GM12878 (cell line): ENCODE measurements at places on chromosomes 3 and 15. TPM values are rescaled to one million over a fixed set of nuclear protein-coding genes. Genes with fewer than 3 reads are reported as not detected.

DNA sequence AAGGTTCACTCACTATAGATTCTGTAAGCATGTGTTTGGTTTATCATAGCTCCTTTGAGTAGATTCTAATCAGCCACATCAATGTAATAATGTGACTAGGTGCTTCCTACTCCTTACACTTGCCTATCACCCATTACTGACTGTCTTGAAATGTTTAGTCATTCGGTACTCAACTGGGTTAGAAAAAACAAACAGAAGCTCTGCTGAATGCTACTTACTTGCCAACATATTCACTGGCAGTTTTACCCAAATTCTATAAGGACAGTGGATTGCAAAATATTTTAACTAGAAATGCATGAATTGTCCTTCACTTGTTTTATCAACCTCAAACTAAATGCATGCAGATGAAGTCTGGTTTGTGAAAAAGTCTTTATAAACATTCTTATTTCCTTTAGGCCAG, 352.1 kb upstream of the ALCAM start:
- no peak for DNase-seq

DNA sequence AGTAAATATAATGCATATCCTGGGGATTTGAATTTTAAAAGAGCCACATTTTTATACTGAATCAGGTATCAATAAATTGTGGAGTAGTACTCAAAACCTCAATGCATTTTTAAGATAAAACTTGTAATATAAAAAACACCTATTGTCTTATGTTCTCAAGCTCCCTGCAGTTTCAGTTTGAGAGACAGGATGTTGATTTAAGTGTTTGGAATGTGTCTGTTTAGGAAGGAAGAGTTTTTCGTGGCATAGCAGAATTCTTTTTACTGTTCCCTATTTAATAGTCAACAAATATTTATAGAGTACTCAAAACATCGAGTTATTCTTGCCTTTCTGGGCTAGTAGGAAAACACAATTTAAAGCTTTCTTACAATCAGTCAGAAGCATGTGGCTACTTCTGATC, 146.1 kb upstream of the BCHE start:
- DNase-seq: no peak

DNA sequence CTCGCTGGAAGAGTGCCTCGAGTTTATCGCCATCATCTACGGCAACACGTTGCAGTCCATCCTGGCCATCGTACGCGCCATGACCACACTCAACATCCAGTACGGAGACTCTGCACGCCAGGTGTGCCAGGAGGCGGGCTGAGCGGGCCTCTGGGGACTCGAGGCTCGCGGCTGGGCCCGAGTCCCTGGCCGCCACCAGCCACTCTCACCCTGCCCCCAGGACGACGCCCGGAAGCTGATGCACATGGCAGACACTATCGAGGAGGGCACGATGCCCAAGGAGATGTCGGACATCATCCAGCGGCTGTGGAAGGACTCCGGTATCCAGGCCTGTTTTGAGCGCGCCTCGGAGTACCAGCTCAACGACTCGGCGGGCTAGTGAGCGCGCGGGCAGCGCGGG, 1.9 kb downstream of the GNAT1 start:
- no peak for DNase-seq

- no peak for DNase-seq
These were observed 418.8 kb downstream of the EPHB1 start for GRCh38 chr3:135213822-135214221.

DNA sequence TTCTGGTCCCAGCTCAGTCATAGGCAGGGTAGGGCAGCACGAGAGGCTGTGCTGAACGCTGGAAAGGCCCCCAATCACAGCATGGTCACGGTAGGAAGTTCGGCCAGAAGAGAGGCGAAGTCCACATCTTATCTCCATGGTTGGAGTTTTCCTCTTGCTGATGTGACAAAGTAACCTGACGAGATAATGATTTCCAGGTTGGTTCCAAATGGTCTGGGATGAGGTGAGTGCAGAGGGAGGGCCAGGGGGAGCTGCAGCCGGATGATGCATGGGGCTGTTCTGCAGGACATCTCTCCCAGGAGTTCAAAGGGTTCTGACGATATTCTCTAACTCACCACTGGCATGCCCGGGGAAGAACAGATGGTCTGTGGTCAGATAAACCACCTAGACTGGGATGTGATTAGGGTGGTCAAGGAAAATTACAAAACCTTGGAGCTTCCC, 83.2 kb upstream of the WNT5A start:
- no peak for DNase-seq

The ST8SIA2 gene
- total RNA-seq: not detected in 2 replicates

GRCh38 chr3:54283470-54283869, 161.1 kb downstream of the CACNA2D3 start:
- no peak for DNase-seq

The OR4F15 gene
- not detected in 2 replicates for total RNA-seq

DNA sequence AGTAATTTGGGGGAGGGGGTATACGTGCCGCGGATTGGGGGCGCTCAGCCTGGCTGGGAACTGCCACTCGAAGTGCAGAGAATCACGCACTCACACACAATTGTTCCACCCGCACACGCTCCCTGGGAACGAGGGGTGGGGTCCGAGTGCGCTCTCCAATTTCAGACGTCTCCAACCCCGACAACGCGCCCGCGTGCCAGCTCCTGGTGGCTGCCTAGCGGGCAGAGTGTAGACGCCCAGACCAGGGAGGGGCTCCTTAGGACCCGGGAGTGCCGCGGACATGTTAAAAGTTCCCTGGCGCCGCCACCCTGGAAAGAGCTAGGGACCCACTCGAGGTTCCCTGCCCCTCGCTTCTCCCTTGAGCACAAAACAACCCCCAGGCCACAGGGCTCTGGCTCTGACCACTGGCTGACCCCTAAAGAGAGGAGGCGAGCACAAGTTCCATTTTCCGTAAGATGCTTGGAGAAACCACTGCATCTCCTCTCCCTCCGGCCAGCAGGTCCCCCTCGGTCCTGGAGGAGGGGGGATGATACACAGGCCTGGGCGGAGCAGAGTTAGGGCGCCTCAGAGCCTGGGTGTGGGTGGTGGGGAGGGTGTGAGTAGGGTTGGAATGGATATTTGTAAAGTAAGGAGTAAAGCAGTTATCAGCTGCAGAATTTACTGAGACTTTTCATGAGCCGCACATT, 894 bp upstream of the ANKRD63 start:
- DNase-seq: no peak

GRCh38 chr3:152151216-152151876, 117.4 kb upstream of the MBNL1 start:
- no peak for DNase-seq

The MORC1 gene
- total RNA-seq: not detected in 2 replicates

- DNase-seq: no peak
These were observed 4.9 kb upstream of the GTF2A2 start for GRCh38 chr15:59662260-59662659.

The SOX2 gene
- total RNA-seq: 0.08 and 0.13 TPM in 2 replicates

DNA sequence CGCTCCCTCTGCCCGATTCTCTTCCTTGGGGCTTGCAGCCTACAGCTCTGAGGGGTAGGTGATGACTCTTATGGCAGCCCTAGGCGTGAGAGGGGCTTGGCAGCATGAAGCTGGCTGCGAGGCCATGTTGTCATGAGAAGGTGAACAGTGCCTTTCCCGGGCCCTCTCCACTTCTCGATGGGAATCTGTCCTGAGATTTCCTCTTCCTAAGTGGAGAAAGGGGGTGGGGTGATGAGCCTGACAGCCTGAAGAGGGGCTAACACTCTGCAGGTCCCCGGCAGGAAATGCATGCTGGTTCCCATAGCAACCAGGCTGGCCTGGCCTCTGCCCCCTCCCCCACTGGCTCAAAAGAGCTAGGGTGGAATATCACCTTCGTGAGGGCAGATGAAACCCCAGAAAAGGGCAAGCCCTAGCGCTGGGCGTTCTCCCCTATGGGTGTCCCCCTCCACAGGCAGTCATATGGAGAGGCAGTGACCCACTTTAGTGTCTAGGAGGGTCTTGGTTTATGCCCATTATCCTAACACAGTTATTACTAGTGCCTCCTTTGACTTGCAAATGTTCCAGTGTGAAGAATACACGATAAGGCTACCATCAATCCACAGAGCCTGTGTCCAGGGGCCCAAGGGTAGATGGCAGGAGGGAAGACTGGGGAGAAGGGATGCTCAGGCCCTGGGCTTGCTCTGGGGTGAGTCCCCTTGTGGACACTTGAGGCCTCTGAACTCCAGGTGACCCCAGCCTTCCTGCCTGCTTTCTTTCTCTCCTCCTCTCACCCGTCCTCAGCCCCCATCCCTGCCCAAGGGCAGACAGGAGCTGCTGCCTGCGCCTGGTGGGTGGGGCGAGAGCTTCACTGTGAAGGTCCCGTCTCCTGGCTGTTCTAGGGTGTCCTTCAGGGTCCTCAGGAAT, 13.2 kb downstream of the EPHB3 start:
- DNase-seq: no peak

- no peak for DNase-seq
These were observed 249.6 kb upstream of the COL8A1 start for GRCh38 chr3:99388780-99389179.

DNA sequence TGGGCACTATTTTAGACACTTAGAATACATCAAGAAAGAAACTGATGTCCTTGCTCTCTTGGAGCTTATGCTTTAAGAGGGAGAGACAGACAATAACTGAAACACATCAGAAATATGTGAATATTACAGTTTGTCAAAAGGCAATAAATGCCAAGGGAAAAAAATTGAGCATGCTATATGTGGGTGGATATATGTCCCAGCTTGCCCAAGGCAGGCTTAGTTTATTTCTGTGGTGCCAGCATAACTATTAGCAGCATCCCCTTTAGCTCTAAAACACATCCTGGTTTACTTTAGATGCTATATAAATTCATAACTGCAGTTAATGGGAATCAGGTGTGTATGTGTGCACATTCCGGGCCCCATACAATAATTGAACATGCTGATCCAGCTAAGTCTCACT, 191.2 kb upstream of the PDZRN3 start:
- no peak for DNase-seq

The C3orf85 gene
- not detected in 2 replicates for total RNA-seq

The TARS3 gene
- 4.1 and 5.1 TPM in 2 replicates for total RNA-seq

DNA sequence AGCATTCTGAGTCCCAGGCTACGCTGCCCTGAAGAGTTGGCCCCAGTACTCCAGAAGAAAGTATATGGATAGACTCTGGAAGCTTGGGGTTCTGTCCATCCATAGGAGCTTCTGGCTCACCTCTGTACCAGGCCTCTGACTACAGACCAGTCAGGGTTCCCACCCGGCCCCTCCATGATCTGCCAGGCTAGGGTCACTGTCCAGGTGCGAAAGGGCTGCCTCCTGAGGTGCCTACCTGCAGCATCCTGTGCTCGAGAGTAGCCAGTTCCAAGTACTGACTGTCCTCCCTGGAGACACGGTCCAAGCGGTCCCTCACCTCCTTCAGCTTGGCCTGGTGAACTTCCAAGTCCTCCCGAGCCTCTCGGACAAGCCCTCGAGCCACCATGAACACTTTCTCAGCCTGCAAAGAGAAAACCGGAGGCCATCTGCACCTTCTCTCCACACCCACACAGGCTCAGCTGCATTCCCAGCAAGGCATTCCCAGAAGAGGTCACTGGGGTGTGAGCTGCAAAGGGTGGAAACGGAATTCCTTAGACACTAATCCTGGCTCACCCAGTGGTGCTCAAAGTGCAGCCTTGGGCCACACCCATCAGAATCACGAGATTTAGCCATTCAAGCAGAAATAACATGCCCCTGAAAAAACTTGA, 3.7 kb upstream of the PLXNB1 start:
- no peak for DNase-seq

- no peak for DNase-seq
These were observed 45.8 kb upstream of the CCNB2 start for GRCh38 chr15:59059076-59059597.

- no peak for DNase-seq
These were observed 525.1 kb upstream of the ROBO2 start for GRCh38 chr3:76514836-76515235.

DNA sequence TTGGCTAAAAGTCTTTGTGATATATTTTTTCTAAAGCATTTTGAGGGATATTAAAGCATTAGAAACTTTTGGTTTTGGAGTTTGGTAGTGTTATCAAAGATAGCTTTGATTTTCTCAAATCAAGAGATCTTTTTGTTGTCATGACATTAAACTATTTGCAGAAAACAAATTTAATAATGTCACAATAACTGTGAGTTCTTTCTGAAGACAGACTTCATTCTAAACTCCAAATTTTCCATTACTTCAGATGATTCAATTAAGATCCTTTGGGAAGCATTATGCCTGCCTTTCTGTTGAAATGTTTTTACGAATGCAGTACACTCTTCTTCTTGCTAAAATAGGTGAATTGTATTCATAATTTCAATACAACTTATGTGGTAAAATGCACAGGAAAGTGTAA, 145.4 kb downstream of the ALCAM start:
- DNase-seq: no peak

GRCh38 chr15:77622934-77623754, 9.6 kb downstream of the LINGO1 start:
- DNase-seq: no peak

- DNase-seq: peak; percentile 8
These were observed 78.8 kb downstream of the AAGAB start for GRCh38 chr15:67175643-67176071.

DNA sequence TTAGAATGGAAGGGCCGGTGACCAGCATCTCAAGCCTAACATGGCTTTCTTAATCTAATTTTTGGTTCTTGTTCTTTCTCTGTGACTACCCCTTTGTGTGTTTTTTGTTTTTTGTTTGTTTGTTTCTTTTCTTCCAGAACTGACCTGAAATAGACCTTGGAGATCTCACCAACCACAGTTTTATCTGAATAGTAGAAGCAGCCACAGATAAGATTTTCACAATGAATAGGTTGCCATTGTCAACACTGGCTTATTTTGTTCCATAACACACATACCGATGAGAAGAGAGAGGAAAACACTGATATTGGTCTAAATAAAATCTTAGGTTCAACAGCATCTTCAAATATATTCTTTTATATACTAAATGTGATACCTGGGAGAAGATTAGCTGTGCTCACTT, 11.5 kb downstream of the ILDR1 start:
- DNase-seq: no peak

GRCh38 chr3:30631243-30631904, 25.0 kb downstream of the TGFBR2 start:
- DNase-seq: no peak

GRCh38 chr3:27986234-27986879, 255.1 kb upstream of the CMC1 start:
- DNase-seq: no peak

The EPHA6 gene
- not detected in 2 replicates for total RNA-seq

The DUOX1 gene
- 0.08 and 0.26 TPM in 2 replicates for total RNA-seq

- DNase-seq: no peak
These were observed 266.2 kb upstream of the LYSMD4 start for GRCh38 chr15:99999282-100000070.

The SLC38A3 gene
- total RNA-seq: 0.13 TPM in 1 of 2 replicates, not detected in the other

DNA sequence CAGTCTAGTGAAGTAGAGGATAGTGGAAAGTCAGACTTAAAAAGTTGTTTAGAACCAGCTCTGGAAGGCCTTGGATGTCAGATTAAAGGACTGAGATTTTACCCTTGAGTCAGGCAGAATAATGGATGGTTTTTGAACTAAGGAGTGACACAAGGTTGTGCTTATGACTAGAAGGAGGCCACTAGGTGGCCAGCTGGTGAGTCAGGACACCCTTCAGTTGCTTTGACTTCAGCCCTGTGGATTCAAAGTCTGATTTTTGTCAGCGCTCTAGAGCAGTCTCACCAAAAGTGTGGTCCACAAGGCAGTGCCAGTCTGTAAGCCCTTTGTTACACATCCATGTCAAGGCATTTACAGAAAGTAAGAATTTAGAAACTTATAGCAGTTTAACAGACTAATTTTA, 3.8 kb upstream of the GABPB1 start:
- no peak for DNase-seq
